ENCODE measurements at places on chromosomes 6 and 20.

DNA sequence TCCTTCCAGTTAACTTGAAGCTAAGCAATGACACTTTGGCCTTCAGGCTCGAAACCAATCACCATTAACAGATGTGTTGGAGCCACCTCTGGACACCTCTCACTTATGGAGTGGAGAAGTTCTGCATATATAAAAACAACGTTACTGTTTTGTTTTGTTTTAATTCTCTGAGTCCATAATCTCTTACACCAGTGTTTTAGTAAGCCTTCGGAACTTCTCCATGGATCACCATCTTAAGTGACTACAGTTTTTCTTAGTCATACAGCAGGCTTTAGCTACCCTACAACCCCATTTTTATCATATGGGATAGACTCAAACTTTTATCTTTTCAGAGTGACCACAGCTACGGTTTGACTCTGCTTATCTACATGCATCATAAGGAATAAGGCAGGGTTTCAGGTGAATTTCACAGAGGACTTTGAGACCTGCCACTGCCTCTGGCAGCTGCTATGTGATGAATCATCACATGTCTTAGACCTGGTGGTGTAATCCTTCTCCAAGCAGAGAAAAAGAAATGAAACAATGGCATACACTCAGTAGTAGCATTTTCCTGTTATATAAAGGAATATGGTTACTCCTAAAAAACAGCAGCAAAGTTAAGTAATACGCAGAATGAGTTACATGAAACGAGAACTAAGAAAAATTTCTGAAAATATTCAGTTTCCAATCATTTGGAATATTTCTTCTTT is 5.5 kb upstream of the HDDC2 start:
- DNase-seq: no peak

GRCh38 chr6:103198386-103198785 is 1661.3 kb downstream of the HACE1 start:
- DNase-seq: no peak

DNA sequence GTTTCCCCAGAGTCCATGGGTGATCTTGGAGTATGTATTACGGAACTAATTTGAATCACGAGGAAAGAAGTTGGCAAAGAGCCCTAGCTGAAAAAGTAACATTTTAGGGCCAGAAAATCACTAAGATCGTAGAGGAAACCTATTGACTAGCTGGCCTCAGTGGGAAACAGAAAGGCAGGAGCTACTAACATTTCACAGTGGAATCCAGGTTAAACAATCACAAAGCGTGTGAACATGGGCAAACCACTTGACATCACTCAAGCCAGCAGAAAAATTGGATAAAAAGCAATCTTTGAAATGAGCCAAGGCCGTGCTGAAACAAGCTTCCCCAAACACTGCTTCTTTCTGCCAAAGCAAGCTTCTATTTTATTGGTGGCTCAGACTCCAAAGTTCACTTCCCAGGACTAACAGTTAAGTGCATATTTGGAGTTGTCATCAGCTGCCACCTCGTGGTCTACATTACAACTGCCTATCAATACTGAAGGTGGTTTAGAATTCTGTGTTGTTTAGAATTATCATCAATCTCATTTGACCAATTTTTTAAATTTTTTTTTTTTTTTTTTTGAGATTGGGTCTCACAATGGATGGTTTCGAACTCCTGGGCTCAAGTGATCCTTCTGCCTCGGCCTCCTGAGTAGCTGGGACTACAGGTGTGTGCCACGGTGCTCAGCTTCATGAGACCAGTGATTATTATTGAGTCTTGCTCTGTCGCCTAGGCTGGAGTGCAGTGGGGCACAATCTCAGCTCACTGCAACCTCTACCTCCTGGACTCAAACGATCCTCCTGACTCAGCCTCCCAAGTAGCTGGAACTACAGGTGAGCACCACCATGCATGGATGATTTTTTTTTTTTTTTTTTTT is 10.6 kb downstream of the RPS10 start:
- no peak for DNase-seq

GRCh38 chr6:142329486-142330113 is 27.8 kb downstream of the ADGRG6 start:
- DNase-seq: no peak

GRCh38 chr20:63284981-63285524 is 7.9 kb upstream of the COL20A1 start:
- no peak for DNase-seq

DNA sequence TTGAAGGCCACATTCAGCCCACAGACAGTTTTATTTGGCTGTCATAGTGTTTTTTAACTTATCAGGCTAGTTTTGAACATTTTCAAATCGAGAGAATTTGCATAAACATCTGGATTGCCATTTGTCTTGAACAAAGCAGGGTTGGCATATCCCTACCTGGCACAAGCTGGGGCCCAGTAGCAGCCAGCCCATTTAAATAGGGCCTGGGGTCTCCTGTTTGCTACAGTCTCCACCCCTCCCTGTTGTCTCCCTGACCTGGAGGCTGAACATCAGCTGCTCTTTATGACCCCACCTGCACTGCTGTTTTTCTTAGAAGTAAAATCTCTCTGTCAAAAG is 10.5 kb downstream of the BCAS4 start:
- no peak for DNase-seq

DNA sequence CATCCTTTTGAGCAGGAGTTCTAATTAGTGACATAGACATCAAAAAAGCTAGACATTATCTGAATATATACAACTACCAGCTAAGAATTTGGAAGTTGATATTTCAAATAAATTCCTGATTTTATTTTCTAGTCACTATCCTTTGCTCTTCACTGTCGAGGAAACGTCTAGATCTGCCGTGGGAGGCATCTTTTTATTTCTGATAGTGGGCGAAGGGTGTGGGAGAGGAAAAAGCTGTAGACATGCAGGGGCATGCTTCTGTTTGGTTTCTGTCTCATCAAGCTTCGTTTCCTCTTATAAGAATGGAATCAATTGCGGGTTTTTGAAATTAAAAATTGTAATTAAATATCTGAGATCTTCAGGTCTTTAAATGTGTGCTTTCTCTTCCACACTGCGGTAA is 16.2 kb upstream of the C6orf118 start:
- DNase-seq: no peak
